ENCODE measurements at places on chromosomes 4 and X.

DNA sequence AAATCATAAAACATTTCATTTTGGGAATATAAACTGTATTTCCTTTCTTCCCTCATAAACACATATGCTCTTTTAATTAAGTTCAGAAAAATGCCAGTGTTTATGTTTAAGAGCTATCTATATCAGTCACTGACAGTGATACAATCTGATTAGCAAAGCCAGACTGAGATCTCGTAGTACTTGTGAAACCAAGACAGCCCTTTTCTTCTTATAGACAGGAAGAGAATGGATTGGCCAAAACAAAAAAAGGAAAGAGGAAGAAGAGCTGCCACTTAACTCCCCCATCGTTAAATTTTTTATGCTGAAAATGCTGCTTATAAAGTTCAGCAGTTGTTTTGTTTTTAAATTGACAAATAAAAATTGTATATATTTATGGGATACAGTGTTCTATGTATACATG is 87.4 kb downstream of the PLAC1 start:
- no peak for DNase-seq

- no peak for DNase-seq
Measured at GRCh38 chrX:147846676-147847075, 65.0 kb upstream of the FMR1 start.

DNA sequence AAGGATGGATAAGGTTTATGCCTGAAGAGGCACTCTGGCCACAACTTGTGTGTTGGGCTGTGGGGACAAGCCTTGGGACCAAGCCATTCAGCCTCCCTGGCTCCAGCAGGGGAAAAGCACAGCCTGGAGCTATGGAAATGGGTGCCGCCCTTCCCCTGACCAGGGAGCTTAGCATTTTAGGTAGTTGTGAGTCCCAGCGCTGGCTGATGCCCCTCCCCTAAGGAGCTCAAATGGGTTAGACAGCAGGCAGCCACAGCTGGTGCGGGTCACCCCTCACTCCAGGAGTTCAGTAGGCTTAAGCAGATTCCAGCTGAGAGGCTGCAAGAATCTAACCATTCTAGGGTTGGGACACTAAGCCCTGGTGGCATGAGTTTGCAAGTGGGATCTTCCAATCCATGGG is 172.9 kb downstream of the KCNIP4 start:
- no peak for DNase-seq

DNA sequence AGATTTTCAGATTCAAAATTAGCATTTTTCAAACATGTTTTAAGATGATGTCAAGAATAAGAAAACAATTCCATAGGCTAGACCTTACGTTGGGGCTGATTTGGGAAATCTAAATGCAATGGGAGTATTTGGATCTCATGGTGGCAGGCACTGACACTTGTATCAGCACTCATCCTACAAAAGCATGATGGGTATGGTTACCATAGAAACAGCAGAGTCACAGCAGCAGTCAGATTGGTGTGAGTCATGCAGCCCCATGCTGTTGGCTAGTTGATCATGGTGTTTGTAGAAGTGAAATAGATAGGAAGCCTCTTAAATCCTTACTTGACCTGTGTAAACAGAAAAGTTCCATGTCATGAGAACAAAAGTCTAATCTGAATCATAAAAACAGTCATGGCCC is 1637.3 kb upstream of the PABPC4L start:
- DNase-seq: no peak

GRCh38 chrX:135497736-135498135 is 22.7 kb upstream of the INTS6L start:
- no peak for DNase-seq
